Aorta (tissue), 5 donors: ENCODE measurements at places on chromosomes 11 and 22. TPM values are rescaled to one million over a fixed set of nuclear protein-coding genes. Genes with fewer than 3 reads are reported as not detected.

Gene DNAJB7
- not detected for total RNA-seq

Gene KDM2A
- total RNA-seq, result 106 TPM

Gene FIBIN
- total RNA-seq, result 80.9 TPM

Gene ZDHHC5
- total RNA-seq, result 47.9 TPM

Gene LGR4
- total RNA-seq, result 19.5 TPM

Gene PATE4
- total RNA-seq, result not detected

Gene MUC6
- not detected for total RNA-seq

Gene MUC15
- total RNA-seq, result not detected

Gene MRGPRX3
- not detected for total RNA-seq

Gene ARHGAP42
- total RNA-seq, result 15.8 TPM

Gene PGA4
- total RNA-seq, result 1.3 TPM

Gene CASP4
- total RNA-seq, result 103 TPM

Gene XKR3
- not detected for total RNA-seq

Gene H19
- total RNA-seq, result 318 TPM

Gene PRR5L
- total RNA-seq, result 4.7 TPM

Gene PRG2
- 0.39 TPM for total RNA-seq

Gene E2F8
- total RNA-seq, result 0.29 TPM
